ENCODE measurements at places on chromosomes 16 and 17.

DNA sequence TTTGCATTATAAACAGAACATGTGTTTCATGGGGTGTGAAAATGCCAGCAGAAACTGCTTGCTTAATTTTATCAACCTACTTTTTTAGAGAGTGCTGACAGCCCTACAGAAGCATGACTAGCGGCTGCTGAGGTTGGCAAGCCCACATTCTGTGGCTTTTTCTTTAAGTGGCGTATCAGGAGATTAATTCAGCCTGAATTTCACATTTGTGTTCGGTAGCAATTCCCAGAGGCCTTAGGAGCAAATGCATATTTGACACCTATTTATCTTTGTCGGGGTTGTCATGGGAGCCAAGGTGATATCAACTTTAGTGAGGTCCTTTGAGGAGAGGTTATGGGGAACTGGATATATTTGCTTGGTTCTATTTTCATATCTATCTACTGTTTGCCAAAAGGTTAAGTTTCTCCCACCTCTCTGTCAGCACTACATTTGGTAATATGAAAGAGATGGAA lies 140.9 kb downstream of the KCNJ2 start:
- no peak for DNase-seq

DNA sequence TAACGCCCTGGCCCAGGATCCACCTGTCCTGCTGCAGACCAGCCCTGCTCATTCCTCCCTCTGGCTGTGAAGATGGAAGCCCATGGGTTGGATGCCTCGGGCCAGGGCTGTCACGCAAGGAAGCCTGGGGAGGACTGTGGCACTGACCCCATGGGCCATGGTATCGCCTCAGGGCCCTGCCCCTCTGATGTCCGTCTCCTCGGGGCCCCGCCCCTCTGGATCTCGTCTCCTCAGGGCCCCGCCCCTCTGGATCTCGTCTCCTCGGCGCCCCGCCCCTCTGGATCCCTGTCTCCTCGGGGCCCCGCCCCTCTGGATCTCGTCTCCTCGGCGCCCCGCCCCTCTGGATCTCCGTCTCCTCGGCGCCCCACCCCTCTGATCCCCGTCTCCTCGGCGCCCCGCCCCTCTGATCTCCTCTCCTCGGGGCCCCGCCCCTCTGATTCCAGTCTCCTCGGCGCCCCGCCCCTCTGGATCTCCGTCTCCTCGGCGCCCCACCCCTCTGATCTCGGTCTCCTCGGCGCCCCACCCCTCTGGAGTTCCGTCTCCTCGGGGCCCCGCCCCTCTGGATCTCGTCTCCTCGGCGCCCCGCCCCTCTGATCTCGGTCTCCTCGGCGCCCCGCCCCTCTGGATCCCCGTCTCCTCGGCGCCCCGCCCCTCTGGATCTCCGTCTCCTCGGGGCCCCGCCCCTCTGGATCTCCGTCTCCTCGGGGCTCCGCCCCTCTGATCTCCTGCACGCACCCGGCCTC lies 24.0 kb downstream of the METRNL start:
- DNase-seq = peak; percentile 38

GRCh38 chr16:81138831-81139557 lies 42.8 kb upstream of the GCSH start:
- DNase-seq = no peak

GRCh38 chr17:14580499-14580898 lies 279.6 kb downstream of the HS3ST3B1 start:
- no peak for DNase-seq

DNA sequence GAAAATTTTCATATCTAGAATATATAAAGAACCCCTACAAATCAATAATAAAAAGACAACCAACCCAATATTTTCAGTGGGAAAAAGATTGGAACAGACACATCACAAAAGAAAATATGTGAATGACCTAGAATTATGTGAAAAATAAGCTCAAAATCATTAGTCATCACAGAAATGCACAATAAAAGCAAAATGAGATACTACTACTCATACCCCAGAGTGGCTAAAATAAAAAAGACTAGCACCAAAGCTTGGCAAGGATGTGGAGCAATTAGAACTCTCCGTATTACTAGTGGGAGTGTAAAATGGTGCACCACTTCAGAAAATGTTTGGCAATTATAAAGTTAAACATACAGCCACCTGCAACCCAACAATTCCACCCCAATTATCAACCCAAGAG lies 48.0 kb upstream of the CDH5 start:
- DNase-seq = no peak

DNA sequence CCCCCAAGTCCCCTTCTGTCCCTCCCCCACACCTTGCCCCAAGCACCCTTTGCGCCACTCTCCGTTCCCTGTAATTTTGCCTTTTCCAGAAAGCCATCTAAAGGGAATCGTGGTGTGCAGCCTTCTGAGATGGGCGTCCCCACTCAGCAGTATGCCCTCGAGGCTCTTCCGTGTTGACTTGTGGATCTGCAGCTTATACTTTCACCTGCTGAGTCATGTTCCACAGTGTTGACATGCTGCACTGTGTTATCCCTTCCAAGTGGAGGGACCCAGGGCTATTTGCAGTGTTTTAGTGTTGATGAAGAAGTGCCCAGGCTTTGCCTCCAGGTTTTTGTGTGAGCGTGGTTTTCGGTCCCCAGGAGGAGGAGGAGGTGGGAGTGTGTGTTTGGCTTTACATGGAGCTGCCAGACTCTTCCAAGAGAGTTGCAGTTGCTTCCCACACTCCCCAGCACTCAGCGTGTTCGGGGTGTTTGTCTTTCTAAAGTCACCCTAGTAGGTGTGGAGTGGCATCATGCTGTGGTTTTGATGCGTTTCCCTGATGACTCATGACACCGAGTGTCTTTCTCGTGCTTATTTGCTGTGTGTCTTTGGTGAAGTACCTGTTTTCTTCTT lies 32.1 kb upstream of the JPT2 start:
- no peak for DNase-seq

DNA sequence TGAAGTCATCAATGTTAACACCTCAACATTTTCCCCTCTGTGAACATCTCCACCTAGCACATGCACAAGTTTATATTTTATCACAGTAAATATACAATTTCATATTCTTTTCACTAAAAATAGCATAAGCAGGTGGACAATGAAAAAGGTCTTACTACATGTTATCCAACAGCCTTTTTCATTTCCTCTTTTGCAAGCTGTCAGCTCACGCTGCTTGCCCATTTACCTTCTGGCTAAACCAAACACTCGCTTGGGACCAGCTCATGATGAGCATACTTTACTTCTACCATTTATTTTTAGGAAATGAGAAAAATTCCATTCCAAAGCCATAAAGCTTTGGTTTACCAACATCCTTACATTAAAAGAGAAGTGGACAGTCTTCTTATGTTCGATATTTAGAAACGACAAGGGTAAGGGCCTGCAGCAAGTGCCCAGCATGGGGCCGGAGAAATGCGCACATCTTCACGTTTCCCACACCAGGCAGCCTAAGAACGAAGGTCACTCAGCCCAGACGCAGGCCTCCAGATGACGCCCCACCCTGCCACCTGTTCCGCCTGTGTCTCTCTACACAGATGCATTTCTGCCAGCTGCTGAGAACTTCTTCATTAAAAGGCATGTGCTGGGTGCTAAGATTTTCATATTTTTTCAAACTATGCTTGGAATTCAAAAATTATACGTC lies 13.9 kb downstream of the SNN start:
- no peak for DNase-seq

DNA sequence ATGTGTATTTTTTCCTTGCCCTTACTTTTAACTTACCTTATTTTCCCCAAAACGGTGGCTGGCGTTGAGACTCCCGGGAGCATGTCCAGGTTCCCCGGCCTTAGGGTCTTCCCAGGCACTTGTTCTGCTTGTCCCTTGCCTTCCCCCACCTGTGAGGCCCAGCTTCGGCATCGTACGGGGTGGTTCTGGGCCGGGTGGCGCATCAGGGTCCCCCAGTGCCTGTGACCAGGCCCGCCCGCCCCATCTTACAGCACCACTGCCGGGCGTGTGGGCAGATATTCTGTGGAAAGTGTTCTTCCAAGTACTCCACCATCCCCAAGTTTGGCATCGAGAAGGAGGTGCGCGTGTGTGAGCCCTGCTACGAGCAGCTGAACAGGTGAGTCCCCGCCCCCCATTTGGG lies 7.4 kb downstream of the HGS start:
- no peak for DNase-seq

- peak; percentile 87 for DNase-seq
Measured at GRCh38 chr16:67892899-67893742, at the start of gene PSKH1. Gene PSKH1 (plus strand): TSS chr16:67893254. CDS start chr16:67908750, 15,496 bp downstream.

- no peak for DNase-seq
Measured at GRCh38 chr17:82978765-82979349, 100.6 kb upstream of the METRNL start.

GRCh38 chr17:44176671-44177501 lies 6.4 kb downstream of the ASB16 start:
- no peak for DNase-seq

- no peak for DNase-seq
Measured at GRCh38 chr16:4572715-4573114, 16.6 kb downstream of the C16orf96 start.

GRCh38 chr16:49023050-49023449 lies 258.6 kb downstream of the CBLN1 start:
- peak; percentile 31 for DNase-seq

- DNase-seq = no peak
Measured at GRCh38 chr17:42459801-42460281, 1.2 kb downstream of the ATP6V0A1 start.

GRCh38 chr17:36544307-36545076 lies at the start of gene GGNBP2:
Gene GGNBP2 (plus strand): TSS chr17:36544919. CDS start chr17:36545725, 806 bp downstream.
- DNase-seq = peak; percentile 87

DNA sequence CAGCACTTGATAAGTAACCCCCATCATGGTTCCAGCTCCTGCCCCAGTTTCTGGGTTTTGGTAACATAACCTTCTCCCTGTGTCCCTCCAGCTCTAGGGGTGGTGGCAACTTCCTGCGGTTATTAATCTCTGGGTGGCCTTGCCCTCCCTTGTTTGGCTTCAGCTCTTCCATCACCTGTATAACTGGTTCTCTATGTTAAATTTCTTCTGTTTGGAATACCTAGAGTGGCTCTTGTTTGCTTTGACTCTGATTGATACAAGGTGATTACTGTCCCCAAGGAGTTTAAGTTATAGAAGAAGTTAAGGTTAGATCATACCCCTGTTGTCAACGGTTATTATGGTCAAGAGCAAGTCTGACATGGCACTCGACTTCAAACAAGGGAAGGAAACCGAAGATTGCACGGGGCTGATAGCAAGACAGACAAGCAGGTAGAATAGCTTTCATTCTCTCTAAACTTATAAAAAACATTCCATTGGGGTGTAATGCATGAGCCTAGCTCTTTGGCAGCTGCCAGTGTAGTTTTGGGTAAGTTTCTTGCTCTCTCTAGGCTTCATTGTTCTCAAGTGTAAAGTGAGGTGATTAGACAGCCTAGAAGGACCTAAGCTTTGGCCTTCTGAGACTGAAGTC lies 11.0 kb upstream of the CCR7 start:
- DNase-seq = no peak

- no peak for DNase-seq
Measured at GRCh38 chr16:72242757-72243156, 70.8 kb upstream of the PMFBP1 start.

DNA sequence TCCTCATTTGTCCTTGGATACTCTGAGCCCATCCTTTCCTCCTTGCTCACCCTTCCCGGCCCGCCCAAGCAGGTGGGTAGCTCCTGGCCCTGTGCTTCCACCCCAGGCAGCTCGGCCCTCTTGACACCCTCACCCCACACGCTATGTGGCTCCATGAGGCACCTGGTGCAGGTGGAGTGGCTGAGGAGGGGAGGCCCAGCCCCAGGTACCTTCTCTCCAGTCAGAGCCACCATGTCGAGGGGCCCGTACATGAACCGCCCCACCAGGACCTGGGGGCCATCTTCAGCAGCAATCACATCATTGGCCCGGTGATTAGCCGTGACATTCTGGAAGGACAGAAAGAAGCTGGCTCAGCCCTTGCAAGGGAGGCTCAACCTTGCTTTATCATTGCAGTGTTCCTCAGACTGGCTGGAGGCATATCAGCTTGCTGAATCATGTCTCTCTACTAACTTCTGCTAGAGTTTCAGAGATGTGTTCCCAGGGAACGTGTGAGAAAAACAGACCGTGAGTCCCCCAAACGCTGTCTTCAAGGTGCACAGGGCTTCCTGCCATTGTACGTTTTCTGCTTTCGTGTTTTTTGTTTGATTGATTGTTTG lies 20.3 kb downstream of the PIMREG start:
- DNase-seq = no peak

DNA sequence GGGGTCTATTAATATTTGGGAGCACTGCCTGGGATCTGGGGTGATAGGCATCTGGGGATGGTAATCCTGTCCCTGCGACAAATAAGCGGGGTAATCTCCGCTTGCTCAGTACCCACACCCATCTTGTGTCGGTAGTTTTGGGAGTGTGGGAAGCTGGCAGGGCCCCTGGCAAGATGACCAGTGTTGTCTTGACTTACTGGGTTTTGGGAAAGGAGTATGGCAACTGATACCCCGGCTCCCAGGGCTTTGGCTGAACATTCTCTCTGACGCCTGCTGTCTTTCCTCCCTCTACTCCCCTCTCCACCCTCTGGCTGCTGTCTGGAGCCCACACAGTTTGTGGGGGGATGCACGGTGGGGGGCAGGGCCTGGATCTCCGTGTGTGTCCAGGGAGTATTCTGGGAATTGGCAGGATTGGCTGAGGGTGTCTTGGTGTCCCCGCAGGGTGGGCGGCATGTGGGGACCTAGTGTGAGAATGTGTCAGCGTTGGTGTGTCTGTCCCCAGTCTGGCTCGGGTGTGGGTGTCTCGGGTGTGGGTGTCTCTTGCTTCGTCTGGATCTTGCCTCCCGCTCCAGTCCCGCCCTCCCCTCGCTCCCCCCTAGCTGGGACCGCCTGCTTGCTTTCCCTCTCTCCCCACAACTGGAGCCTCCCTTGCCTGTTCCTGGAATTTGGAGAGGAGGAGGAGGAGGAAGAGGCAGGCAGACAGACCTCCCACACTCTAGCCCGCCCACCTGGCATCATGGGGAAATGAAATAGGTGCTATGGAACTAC lies 12.0 kb downstream of the RARA start:
- no peak for DNase-seq

GRCh38 chr17:65785109-65785508 lies 223.7 kb upstream of the AXIN2 start:
- peak; percentile 96 for DNase-seq

DNA sequence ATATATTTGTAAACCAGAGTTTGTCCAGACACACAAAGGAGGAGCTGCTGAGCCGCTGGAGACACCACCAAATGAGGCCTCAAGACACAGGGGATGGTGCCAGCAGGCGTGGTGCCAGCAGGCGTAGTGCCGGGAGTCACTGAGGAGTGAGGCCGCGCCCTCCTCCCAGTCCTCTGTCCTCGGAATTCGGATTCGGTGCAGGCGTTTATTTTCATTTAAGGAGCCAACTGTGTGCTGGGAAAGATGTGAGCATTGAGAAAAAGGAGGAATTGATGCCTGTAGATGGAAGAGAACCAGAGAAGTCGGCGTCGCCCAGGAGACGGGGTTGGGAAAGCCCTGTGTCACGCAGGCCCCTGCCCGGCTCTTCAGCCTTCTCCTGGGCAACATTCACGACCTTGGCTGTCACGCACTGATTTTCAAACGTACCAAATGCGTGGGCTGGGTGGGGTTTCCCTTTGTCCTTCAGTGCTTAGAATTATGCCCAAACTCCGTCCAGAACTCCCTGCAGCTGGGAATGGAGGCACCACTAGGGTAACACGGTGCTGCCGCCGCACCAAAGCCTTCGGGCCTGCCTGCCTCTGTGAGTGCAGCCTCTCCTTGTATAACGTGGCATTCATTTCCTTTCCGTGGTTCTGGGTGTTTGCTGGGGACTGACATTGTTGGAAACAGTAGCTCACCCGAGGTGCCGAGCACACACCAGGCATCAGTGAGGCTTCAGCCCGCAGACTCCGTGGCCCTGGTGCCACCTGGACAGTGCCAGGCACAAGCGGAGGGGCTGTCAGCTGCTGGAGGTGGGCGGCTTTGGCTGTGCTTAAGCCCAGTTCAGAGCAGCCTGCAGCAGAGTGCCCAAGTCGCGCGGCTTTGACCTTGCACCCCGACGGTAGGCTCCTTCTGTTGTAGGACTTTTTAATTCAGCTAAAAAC lies 49.0 kb upstream of the CHMP6 start:
- peak; percentile 52 for DNase-seq

All from fibroblast of skin of left quadriceps (primary cell).